Muscle of arm (tissue), 14 donors: ENCODE measurements at places on chromosomes 2 and 18. TPM values are rescaled to one million over a fixed set of nuclear protein-coding genes. Genes with fewer than 3 reads are reported as not detected.

GRCh38 chr2:53575721-53576124 is 191.9 kb upstream of the CHAC2 start:
- no peak for DNase-seq

DNA sequence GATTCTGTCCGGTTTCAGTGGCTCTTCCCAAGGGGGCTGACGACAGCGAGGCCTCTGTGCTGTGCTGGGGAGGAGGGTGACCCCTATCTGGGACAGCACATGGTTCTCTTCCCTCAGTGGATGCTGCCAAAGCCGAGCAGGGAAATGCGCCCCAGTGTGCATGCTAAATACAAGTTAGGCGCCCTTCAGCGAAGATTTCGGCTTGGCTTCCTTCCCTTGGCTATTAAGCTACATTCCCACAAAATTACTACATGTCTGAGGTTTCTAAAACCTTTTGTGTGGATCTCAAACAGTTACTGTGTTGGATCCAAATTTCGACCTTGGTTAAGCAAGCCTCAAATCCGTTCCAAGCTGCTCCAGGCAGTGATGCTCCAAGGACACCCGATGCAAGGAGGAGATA is 440.3 kb downstream of the NRXN1 start:
- no peak for DNase-seq

GRCh38 chr18:57063601-57064103 is 83.2 kb upstream of the BOD1L2 start:
- DNase-seq, result no peak

GRCh38 chr2:102025016-102025501 is 33.3 kb downstream of the IL1R2 start:
- DNase-seq, result no peak

CACNB4 gene
- 6.0 TPM for polyA plus RNA-seq
